ENCODE measurements at places on chromosomes 2 and 18.

GRCh38 chr2:54758951-54759350 is 35.5 kb downstream of the EML6 start:
- no peak for DNase-seq

GRCh38 chr2:232449964-232450363 is 6.0 kb upstream of the ALPI start:
- DNase-seq: no peak

DNA sequence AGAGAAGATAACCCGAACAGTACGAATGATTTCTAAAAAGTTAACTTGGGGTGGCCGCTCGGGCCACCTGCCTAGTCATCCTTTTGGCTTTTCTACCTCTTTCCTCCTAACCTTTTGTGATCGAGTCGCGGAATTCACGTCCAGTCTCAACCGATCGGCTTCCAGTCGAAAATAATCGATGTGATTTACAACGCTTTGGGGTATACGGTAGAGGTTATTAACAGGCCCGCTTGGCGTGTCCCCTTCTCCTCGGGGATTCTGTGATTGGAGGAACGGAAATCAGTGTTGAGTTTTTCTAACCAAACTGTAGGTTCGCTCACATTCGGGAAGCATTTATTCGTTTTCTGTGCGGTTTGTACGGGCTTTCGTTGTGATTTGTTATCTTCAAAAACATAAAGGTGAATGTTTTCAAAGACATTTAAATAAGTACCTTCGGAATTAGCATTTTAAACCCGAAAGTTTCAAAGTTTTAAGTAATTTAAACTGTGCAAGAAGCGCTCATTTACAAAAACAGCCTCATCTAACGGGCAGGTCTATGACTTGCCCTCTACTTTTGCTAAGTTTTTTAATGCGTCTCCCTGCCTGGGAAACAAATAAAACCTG is 588 bp upstream of the FOXI3 start:
- no peak for DNase-seq

- DNase-seq: peak; percentile 49
Measured at GRCh38 chr2:130332271-130333073, 10.2 kb upstream of the IMP4 start.

DNA sequence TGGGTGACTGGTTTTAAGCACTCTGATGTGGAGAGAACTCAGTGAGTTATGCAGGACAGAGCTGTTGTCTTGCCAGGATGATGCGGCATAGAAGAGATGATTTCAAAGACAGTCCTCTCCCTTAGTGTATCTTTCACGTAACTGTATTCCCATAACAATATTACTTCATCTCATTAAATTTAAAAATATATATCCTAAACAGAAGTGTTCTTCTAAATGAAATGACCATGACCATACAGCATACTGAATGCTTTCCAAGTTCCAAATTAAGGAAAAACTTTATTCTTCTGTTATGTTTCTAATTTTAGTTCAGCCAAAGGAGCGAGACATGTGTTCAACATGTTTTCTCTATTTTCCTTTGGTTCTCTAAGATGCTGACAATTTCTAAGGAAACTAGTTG is 600.1 kb upstream of the FSHR start:
- no peak for DNase-seq

- DNase-seq: no peak
Measured at GRCh38 chr2:128311755-128312341, 6.8 kb downstream of the HS6ST1 start.

DNA sequence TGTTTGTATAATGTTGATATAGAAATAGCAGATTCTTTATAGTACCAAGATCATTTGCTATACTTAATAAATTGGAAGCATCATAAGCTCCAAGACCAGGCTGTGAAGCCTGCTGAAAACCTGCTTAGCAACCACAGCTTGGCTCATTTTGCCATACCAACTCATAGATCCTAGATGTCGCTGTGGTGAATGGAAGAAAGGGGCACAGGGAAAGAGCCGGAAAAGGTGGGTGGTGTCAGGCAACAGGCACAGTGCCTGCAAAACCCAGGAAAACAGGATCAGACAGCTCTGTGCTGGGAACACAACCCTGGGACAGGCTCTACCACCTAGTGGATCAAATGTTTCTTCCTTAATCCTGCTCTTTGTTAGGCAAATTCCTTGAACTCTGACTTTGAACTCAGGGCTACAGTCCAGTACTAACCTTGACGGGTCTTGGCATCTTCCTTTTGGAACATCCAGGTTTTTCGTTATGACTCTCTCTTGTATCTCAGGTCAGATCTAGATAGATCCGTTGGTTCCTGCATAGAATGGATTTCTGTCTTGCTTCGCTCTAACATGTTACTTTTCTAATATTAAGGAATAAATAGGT is 31.6 kb downstream of the TWSG1 start:
- DNase-seq: no peak

- no peak for DNase-seq
Measured at GRCh38 chr2:163367825-163368582, 367.8 kb downstream of the FIGN start.

DNA sequence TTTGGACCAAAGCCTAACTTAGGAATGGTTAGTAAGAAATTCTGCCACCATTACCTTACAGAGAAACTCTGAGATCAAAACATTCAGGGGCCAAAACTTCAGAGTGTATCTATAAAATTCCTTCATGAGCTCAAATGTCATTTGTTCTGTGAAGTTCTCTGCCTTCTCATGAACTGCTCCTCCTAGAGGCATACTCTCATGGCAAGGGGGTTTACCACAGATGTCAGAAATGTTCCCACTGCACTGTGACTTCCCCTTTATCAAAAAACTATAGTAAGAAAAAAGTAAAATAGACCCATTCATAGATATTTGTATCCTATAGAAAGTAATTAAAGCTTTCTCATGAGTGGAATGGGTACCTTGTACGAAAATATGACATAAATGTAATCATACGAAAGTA is 68.5 kb downstream of the USP40 start:
- no peak for DNase-seq

GRCh38 chr2:218655751-218656150 is 3.7 kb downstream of the ZNF142 start:
- DNase-seq: no peak

DNA sequence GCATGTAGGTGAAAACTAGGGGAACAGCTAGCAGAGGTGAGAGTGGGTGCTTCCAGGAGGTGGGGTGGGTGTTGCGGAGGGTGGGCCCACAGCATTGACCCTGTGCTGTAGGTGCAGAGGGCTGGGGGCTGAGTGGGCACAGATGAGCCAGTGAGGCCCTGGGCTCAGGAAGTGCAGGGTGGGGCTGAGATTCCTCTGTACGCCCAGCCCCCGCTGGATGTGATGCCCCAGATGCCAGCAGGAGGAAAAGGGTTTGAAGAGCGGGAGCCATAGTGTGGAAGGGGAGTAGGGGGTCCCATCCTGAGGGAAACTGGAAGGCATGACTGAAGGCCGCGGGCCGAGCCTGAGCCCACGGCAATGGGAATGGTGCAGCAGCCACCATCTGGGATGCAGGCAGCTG is 14.1 kb upstream of the OTOS start:
- DNase-seq: no peak

DNA sequence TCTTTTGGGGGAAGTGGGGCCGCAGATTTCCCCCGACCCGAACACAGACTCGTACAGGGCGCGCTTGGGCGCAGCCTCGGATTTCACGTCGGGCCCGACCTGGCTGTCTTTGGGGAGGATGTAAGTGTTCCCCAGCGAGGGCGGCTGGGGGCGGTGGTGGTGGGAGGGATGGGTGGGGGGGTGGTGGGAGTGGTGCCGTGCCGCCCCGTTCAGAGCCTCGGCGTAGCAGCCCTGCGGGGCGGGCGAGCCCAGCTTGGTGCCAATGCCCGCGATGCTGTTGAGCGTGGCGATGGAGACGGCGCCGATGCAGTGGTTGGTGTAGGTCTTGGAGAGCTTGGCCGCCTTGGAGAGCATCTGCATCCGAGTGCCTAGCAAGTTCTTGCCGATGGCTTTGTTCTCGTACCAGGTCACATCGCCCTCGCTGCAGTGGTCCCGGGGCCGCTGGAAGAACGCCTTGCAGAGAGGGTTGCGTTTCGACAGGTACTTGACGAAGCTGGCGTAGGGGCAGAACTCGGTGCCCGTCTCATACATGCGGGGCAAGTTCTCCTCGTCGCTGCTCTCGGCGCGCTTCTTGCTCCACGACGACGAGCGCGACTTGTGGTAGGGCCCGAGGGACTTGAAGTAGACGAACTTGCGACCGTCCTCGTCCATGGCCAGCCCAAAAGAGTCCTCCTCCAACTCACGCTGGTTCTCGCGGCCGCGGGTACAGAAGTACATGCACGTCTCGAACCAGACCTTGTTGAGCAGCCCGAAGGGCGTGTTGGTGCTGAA is 1.3 kb downstream of the KCTD1 start:
- DNase-seq: no peak

GRCh38 chr18:3179430-3180089 is 40.2 kb downstream of the MYOM1 start:
- no peak for DNase-seq

- no peak for DNase-seq
Measured at GRCh38 chr2:63613391-63613901, 24.7 kb downstream of the MDH1 start.

DNA sequence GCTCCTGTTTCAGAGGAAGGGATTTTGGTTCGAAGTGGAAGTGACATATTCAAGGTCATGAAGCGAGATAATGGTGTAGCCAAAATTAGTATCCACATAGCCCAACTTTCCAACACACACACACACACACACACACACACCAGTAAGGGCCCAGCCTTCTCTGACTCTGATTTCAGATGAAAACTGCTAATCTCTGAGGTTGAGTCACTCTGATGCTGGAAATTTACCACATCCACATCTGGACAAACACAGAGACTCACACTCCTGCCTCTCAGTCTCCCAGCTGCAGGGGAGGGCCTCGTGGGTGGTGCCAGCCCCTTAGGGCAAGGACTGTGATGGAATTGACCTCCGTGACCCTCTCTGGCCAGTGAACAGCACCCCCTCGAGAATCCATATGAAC is 29.0 kb upstream of the SLC35F6 start:
- DNase-seq: no peak

DNA sequence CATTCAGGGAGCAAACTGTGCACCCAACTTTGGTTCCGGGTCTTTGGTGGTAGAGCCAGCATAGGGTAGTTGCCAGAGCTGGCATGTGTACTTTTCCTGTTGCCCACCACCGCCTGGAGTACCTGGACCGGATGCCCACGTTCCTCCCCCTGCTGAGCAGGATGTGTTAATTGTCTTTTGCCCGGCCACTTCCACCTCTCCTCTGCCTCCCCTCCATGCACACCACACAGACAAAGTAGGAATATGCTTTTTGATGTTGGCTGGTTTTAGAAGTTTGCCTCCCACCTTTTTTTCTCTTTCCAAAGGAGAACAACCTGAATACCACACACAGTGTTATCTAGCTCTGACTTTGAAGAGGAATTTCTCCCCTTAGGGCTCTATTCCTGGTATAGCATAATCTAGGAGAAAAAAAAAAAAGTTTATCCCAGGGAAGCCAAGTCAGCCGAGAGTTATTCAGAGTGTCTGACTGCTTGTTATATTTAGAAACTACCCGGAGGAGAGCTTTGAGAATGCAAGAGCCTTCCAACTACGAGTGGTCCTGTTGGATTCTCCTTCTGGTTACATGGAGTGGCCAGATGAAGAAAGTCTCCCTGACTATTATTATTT is 111.9 kb downstream of the SETBP1 start:
- no peak for DNase-seq

DNA sequence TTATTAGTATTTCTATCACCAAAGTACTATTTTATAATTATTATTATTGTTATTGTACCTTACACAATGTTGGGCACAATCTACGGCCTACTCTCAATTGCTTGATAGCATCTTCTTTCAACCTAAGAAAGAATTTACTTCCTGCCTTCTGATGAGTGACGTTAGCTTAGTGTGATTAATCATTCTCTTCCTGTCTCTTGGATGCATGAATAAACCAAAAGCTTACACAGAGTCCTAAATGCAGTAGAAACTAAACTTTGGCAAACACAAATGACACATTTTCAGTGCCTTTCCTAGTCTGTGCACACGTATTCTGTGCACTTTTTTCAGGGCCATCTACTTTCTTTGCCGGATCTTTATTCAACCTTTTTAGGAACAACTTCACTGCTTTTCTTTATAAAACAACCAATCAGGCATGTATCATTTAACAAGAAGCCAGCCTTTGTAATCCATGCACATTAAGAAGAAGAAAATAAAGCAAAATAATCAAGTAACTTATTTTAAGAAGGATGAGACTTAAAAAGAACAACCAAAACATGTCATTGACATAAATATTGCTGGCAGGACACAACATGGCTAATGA is 19.1 kb downstream of the TRAK2 start:
- DNase-seq: no peak
